Stimulated activated CD4-positive, alpha-beta T cell treated with anti-CD3 and anti-CD28 coated beads, Interleukin-4, amount 100 ng/mL, for 24 hours (primary cell): ENCODE measurements at places on chromosomes 3 and 15.

GRCh38 chr3:43148033-43148432 lies 42.2 kb upstream of the POMGNT2 start:
- DNase-seq = no peak

DNA sequence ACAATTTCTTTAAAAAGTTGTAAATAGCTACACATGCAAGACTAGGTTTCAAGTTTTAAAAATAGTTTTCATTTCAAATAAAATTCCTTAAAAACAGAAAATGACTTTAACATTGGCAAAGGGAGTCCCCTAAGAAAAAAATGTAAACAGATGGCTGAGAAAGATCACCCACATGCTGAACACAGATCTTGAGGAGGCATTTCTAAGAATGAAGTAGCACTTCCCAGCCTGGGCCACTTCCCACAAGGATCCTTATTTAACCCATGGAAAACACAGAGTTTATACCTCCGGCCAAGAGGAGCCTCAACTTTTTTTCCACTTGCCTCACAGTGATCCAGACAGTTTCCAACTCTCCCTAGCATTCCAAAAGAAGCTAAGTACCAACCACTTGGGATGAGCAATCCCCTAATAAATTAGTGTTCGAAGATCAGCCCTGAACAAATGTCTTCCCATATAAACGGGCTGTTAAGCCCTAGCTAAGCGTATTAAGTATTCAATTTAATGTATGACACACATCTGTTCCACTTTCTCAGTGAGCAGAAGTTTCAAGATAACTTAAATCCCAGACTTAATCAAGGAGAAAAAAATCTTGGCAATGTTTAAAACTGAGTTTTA lies 61.4 kb downstream of the GADL1 start:
- DNase-seq = no peak

DNA sequence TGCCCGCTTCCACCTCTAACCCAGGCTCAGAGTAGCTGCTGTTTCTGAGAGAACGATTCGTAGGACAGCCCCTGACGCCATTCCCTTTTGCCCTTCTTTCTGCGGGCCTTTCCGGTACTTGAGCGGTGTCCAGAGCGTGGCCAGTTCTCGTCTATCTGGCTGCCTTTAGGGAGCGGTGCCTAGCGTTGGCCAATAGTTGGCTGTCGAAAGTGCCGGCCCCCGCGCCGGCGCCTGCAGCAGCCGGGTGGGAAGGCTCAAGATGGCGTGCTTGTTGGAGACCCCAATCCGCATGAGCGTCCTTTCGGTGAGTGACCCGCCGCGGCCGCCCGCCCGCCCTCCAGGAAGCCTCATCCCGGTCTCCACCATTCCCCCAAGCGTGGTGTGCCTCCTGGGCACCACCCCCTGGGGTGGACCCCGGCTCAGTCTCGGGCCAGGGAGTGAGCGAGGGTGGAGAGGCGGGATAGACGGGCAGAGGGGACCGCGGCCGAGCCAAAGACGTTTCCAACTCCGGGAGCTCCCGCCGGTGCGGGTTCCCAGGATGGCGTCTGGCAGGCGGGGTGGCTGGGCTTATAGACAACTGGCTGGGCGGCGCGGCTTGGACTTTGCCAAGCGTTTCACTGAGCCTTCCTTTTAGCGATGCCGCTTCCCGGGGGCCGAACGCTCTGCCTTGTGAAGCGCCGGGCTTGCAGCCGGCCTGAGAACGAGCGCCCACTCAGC lies at the start of gene ARMC8:
ARMC8 (plus strand) TSS at position 6 of the 717 bp plus-strand sequence; CDS start at position 260, 254 bp downstream.
- DNase-seq = peak; percentile 32

GRCh38 chr3:130865489-130865888 lies 28.4 kb upstream of the ATP2C1 start:
- no peak for DNase-seq

GRCh38 chr3:105745046-105745445 lies 123.8 kb downstream of the CBLB start:
- no peak for DNase-seq

GRCh38 chr3:145176907-145177306 lies 984.1 kb downstream of the PLOD2 start:
- DNase-seq = no peak

DNA sequence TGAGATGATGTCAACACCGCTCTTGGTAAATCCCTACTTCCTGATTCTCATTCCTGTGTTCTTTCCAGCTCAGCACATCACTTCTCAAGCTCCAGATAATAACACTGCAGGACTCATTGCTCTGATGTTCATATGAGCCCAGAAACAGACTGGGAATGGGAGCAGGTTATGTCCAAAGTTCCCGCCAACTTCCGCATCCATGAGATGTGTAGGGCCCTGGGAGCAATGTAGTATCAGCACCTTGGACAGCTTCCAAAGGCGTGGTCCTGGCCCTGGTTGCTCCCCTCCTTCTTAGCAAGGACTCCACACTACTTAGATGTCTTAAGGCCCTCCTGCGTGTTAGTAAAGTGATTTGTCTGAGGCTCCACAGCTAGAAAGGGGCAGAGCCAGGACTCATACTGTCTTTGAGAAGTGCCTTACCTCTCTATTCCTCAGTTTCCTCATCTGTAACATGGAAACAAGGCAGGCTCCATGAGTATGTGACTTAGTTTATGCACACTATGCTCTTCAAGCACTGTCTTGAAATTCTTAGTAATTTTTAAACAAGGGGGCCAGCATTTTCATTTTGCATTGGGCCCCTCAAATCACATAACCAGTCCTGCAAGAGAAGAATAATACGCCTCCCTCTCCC lies 27.9 kb upstream of the SLC6A1 start:
- DNase-seq = no peak

DNA sequence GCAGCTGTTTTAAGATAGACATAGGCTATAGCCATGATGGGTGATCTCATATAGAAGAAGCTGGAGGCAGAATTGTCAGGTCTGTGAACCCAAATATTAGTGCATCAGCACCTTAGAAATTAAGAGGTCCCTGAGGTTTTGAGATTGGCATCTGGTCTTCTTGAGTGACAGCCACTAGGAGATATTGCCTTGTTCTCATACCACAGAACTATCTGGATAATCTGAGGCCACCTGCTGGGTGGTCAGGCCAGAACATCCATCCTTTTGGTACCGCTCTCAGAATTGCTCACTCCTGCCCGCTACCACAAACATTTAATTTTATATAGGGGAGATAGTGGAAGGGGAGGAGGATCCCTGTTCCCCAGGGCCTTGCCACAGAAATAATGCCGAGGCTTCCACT lies 210.6 kb upstream of the ZPLD1 start:
- DNase-seq = no peak

GRCh38 chr3:52429779-52430415 lies 15.0 kb downstream of the SEMA3G start:
- DNase-seq = no peak

DNA sequence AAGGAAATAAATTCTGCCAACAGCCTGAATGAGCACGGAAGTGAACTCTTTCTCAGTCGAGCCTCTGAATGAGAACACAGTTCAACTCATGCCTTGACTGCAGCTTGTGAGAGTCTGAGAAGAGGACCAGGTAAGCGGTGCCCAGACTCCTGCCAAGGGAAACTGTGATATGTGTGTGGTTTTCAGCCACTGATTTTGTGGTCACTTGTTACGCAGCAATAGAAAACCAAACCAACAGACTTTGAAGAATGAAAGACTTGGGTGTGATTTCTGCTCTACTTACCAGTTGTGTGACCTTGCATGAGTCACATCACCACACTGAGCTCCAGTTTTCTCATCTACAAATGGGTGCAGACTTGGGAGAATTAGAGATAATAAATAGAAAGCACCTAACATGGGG lies 30.6 kb upstream of the FAM107A start:
- DNase-seq = no peak

- no peak for DNase-seq
These were observed 23.1 kb downstream of the ISG20 start for GRCh38 chr15:88661761-88662556.

DNA sequence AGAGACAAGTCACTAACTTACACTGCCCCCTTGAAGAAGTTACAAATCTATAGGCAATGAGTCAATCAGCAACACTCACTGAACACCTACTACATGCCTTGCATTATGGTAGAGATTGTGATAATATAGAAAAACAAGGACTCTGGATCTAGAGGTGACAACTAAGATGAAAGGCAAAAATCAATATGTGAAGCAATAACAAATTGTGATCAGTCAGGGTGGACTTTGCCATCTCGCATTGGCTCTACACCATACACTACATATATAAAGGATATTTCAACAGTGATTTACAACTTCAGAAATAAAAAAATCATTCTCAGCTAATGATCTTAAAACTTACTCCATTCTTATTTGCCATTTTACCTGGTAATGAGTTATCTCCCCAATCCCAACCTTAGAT lies 210.7 kb upstream of the CD96 start:
- DNase-seq = no peak

- no peak for DNase-seq
These were observed 46.8 kb downstream of the CMTM6 start for GRCh38 chr3:32455609-32456428.

GRCh38 chr3:197417441-197417840 lies 119.0 kb upstream of the DLG1 start:
- no peak for DNase-seq

- DNase-seq = peak; percentile 32
These were observed 394 bp downstream of the OSBPL10 start for GRCh38 chr3:31980530-31981205.

DNA sequence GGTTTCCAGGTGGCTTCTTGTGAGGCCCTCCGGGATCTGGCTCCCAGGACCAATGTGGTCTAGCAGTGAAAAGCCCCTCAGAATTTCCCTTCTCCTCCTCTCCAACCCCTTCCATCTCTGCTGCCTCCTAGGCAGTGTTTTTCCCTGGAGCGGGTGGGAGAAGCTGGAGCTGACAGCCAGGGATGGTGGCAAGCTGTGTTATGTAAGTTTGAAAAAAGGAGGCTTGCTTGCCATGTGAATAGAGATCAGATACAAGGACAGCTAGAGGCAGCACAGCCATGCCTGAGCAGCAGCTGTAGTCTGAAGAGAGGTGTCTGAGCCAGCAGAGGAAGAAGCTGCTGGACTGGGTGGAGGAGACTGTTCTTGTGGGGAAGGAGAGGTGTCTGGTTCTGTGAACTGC lies 20.6 kb downstream of the SNAPC5 start:
- DNase-seq = no peak

GRCh38 chr15:71275566-71276335 lies 160.5 kb downstream of the THSD4 start:
- no peak for DNase-seq

- peak; percentile 64 for DNase-seq
These were observed 925 bp upstream of the PSTPIP1 start for GRCh38 chr15:76994001-76994400.

GRCh38 chr3:188860147-188860546 lies 311.6 kb upstream of the TPRG1 start:
- DNase-seq = no peak

GRCh38 chr15:92393980-92394308 lies 263 bp downstream of the ST8SIA2 start:
- DNase-seq = no peak

DNA sequence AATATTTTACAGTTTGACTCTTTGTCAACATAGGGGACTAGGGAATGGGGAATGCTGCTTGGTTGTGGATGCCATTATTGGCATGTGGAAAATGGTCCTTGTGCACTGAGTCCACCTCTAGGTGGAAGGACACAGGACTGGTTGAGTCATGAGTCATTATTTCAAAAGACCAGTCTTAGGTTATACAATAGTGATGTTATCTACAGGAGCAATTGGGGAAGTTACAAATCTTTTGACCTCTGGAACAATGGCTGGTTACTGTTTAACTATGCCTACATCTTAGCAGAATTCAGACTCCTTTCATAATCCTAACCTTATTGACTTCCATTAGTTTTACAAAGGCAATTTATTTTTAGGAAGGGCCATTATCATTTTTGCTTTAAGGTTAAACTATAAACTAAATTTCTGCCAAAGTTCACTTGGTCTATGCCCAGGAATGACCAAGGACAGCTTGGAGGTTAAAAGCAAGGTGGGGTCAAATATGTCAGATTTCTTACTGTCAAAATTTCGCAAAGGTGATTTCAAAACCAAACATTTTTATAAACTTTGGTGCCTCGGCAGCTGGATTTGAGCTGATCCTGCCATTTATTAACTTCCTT lies 11.8 kb upstream of the CCR8 start:
- DNase-seq = no peak

DNA sequence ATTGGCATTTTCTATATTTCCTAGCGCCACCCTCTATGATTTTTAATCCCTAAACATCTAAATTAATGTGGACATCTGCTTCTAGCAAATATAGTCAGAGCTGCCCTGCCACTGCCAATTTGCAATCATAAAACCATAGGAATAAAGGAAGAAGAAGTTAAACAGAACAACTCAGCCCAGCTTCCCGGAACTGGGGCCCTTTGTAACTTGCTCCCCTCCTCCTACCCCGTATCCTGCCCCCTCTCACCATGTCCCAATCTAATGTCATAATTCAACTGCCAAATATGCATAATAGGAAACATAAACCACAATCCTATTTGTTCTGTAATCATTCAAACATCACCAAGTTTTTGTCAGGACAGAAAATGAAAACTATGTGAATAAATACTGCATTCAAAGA lies 74.4 kb upstream of the ACP3 start:
- no peak for DNase-seq

DNA sequence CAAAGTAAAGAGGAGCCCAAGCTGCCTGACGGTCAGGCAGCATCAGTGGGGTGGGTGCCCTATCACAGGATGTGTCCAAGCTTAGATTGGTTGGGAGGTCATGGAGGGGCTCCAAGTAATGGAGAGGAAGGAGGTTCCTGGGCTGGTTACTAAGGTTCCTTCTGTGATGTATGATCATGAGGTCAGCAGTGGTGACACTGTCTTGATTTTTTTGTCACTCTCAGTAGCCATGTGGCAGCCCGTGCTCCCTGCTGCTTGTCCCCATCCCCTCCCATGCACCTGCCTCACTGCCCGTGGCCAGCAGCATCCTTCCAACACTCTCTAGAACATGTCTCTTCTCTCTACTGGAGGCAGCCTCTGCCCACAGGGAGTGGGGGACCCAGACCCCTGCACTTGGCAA lies 261.7 kb downstream of the TLE3 start:
- no peak for DNase-seq

DNA sequence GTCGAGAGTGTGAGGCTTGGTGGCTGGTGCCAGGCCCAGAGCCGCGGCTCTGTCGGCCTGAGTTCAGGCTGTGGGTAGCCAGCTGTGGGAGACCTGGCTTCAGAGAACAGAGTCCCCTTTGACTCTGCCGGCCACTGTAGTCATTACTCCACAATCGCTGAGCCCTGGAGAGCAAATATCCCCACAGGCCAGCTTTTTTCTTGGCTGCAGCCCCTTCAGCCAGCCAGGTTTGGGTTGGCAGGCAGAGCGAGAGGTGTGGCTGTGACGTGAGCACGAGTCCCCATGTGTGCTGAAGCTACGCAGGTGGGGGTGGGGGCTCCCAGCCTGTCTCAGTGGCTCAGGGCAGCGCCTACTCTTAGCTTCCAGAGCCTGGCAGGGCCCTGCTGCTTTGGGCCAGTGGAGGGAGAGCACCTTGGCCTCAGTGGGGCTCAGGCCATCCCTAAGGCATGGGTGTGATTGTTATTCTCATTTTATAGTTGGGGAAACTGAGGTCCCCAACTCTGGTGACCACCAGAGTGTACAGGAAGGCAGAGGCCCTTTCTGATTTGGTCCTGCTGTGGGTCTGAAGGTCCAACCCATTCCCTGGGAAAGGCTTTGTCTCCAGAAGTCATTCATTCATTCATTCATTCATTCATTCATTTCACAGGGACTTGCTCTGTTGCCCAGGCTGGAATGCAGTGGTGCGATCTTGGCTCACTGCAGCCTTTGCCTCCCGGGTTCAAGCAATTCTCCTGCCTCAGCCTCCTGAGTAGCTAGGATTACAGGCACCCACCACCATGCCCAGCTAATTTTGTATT lies 45.7 kb upstream of the LCTL start:
- no peak for DNase-seq

- no peak for DNase-seq
These were observed 130.1 kb upstream of the PRICKLE2 start for GRCh38 chr3:64355401-64355807.
